Activated CD4-positive, CD25-positive, alpha-beta regulatory T cell treated with anti-CD3 and anti-CD28 coated beads, Interleukin-2, amount 50 U/mL, for 24 hours (primary cell): ENCODE measurements at places on chromosomes 1 and 21.

GRCh38 chr1:38783640-38784229 lies 75.8 kb downstream of the RRAGC start:
- ATAC-seq: no peak

GRCh38 chr1:179883040-179883744 lies 1.1 kb downstream of the TOR1AIP1 start:
- no peak for ATAC-seq

DNA sequence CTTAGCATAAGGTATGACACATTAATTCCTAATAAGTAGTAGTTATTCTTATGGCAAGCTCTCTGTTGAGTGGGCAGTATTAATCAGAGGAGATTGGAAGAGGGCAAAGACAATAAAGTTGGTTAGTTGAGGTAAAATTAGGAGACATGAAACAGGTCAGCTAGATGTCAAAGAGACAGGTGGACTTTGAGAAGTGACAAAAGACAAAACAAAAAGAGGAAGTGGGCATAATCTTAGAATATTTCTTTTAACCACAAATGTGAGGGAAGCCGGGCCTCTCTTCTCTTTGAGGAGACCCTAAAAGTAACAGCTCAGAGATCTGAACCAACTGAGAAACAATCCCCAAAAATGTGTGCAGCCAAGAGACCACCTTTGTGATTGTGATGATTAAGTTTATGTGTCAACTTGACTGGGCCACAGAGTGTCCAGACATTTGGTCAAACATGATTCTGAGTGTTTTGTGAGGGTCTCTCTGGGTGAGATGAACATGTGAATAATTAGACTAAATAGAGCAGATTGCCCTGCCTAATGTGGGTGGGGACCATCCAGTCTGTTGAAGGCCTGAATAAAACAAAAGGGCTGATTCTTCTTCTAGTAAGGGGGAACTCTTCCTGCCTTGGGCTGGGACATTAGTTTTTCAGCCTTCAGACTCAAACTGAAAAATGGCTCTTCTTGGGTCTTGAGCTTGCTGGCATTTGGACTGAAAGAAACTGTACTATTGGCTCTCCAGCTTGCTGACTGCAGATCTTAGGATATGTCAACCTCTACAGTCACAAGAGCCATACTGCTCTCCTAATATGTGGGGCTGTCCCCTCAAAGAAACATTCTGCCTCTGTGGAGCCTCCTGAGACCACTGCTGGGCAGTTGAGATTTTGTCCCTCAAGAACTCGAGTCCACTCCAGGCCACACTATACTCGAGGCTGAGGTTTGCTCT lies 40.0 kb downstream of the FCRL5 start:
- peak; percentile 39 for ATAC-seq

- no peak for ATAC-seq
Measured at GRCh38 chr1:89213347-89213746, 14.6 kb upstream of the GBP4 start.

- ATAC-seq: no peak
Measured at GRCh38 chr1:190373705-190374336, 103.8 kb downstream of the BRINP3 start.

DNA sequence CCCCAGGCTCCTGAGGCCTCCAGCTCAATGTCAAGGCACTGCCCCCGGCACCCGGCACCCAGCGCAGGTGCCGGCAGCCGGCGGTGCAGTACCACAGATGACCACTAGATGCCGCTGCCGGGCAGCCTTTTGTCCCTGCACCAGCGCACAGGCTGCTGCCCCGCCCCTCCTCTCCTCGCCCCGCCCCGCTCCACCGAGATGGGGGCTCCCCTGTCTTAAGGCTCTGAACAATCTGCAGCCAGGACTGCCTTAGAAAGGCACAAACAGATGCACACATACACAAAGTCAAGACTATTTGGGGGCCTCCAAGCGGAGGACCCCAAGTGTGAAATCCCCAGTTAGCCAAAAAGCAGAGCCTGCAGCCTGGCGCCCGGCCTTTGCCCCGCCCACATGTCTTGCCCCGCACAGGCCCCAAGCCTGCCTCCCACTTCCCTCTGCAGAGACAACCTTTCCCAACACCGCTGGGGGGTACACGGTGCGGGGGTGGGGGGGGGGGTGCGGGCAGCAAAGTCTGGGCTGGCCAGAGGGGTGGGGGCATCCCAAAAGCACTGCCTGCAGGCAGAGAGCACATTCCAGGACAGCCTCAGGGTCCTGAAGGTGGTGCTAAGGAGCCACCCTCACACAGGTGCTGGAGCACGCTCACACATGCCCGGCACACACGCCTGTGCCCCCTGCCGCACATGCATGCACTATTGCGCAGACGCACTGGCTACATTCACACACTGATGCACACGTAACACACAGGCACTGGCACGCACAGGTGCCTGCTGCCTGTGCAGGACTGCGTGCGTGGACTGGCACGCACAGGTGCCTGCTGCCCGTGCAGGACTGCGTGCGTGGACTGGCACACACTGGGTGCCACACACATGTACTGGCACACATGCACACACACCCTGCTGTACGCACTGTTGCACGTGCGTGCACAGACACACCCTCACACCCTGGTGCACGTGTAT lies 37.1 kb downstream of the ARHGEF16 start:
- ATAC-seq: peak; percentile 85

DNA sequence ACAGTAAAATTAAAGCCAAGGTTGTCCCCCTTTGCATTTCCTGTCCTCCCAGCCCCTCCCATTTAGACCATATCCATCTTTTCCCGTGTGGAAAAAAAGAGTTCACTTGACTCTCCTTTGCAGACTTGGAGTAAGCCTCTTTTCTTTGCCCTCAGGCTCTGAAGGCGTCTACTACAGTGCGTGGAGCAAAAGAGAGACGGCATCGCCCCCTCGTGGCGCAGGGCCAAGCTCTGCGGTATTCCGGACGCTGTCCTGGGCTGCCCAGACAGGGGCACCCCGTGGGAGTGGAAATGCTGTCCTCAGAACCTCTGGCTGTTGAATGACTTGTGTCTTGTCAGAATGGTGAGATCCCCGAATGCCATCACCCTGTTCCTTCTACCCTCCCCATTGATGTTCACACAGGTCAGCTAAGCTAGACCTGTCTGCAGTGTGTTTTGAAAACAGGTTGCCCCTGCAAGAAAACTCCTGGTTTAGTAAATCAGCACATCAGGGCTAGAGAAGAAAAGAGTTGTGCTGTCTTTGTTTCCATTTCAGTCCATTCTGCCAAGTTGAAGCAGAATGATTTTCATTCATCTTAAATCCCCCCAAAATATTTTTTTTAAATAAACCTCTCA lies 12.3 kb upstream of the GJA8 start:
- peak; percentile 46 for ATAC-seq

GRCh38 chr1:94646786-94647555 lies 105.4 kb upstream of the F3 start:
- ATAC-seq: no peak

DNA sequence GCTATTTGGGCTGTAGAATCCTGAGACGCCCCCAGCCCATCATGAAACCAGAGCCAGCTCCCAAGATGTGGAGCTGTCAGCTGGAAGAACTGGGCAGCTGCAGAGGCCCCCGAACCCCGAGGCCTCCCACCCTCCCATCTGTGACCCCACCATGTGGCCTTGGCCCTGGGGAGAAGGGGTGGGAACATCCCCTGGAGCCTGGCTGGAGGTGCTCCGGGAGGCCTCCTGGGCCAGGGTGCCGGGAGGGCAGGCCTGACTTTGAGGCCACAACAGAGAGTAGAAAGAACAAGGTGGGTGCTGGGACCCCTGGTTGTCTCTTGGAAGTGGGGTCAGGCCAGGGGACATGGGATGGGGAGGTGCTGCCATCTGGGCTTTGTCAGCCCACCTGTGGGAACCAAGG lies 6.0 kb upstream of the SMYD3 start:
- ATAC-seq: no peak

DNA sequence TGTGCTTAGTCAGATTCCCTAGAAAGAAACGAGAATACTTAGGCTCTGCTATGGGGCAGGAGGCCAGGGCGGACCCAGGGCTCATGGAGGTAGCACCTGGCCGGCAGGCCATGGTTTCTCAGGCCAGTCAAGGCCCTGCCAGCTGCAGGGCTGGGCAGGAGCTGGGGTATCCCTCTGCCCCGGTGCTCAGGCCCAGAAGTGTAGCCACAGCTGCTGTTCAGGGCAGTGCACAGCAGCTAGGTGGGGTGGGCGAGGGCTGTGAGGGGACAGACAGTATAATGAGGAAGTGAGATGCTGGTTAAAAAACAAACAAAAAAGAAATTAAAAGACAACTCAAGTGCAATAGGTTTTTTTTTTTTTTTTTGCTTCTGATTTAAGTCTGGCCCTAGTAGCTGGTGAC lies 34.0 kb upstream of the EDN2 start:
- ATAC-seq: no peak

GRCh38 chr1:42576935-42577334 lies 81.3 kb upstream of the PPIH start:
- ATAC-seq: no peak

DNA sequence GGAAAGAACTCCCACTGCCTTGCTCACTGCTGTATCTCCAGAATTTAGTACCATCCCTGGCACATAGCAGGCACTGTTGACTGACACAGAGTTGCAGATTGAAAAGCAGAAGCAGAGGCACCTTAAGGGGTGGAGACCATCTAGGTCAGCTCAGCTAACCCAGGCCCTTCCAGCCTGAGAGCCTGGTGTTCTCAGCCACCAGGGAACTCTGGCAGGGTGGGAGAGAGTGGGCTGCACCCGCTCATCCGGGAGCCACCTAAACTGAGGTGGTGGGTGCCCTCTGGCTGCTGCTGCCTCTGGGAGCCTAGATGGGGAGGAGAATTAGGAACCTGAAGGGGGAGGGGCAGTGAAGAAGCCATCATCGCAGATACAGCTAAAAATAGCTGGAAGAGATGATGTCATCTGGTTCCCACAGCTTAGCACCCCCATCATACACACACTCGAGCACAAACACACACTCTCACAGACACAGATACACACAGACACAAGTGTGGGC lies 1.5 kb upstream of the TSPAN1 start:
- ATAC-seq: no peak

DNA sequence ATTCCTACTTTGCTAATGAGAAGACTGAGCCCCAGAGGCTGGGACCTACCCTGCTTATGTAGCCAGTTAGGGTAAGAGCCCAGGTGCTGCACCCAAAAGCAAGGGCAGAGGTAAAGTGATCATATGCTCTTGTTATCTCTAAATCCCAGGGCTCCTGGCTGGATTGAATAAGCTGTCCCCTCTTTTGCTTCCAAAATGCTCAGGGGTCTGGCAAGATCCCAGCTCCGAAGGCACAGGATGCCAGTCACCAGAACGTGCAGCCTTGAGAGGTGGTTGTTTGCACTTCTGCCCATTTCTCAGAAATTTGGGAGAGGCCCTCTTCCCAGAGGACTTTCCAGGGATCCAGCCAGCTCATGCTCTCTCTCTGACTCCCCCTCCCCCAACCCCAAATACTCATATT lies 142.4 kb upstream of the TMEM51 start:
- no peak for ATAC-seq

DNA sequence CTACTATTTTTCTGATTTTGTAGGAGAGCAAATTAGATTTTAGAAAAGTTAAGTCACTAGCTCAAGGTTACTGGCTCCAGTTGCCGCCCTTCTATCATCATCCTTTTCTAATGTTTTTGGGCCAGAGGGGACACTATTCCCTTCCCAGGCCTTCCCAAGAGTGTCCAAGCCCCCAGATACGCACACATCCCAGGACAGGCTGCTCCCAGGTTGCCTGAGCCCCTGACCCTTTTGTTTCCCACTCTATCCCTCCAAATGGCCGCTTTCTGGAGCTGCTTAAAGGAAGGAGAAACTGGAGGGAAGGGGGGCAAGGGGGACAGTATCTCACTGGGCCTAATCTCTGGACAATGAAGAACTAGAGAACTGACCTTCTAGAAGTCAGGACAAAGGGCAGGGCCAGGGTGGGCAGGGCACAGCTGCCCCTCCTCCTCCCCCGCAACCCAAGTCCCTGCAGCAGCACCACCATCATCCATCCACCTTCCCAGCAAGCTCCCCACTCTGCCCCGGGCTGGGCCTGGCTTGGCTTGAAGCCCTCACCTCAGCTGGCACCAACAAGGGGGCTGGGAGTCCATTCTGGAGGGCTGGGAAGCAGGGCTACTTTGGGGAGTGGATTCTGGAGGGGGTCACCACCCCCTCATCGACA lies 1.1 kb upstream of the MAP7D1 start:
- ATAC-seq: no peak

DNA sequence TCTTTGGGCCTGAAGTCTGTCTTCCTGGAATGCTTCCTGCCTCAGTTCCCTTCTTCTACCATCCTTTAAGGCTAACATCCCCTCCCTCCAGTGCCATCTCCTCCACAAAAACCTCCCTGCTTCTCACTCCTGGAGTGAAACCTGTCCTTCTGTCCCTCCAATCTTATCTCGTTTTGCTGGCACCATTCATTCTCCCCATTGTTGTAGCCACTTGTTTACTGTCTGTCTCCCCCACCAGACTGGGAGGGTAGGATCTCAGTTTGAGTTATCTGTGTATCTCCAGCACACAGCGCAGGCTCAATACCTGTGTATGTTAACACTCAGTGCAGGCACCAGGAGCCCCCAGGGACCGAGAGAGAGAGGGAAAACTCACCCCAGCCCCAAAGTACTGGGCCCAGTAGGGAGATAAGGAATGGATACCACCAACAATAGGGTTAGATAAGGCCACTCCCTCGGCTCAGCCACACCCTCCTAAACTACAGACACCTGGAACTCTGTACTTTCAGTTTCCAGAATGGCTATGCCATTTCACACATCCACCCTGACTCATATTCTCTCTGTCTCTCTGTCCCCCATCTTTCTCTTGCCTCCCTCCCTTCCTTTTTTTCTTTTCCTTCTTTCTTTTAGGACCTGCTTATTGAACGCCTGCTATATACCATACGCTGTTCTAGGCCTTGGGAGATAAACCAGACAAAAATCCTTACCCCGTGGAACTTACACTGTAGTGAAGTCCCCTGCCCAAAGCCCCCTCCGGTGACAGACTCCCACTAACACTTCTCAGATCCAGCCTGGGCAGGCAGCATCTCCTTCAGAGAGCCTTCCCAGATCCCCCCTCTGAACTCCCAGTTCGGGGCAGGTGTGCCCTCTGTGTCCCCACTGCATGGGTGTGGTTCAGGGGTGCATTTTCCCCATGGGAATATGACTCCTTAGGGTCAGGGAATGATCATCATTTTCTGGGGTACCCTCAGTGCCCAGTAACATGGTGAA lies 3.3 kb upstream of the SSBP3 start:
- ATAC-seq: peak; percentile 39

GRCh38 chr1:153485863-153486262 lies 25.4 kb upstream of the S100A7 start:
- no peak for ATAC-seq

- no peak for ATAC-seq
Measured at GRCh38 chr1:107228704-107229371, 88.0 kb downstream of the NTNG1 start.

DNA sequence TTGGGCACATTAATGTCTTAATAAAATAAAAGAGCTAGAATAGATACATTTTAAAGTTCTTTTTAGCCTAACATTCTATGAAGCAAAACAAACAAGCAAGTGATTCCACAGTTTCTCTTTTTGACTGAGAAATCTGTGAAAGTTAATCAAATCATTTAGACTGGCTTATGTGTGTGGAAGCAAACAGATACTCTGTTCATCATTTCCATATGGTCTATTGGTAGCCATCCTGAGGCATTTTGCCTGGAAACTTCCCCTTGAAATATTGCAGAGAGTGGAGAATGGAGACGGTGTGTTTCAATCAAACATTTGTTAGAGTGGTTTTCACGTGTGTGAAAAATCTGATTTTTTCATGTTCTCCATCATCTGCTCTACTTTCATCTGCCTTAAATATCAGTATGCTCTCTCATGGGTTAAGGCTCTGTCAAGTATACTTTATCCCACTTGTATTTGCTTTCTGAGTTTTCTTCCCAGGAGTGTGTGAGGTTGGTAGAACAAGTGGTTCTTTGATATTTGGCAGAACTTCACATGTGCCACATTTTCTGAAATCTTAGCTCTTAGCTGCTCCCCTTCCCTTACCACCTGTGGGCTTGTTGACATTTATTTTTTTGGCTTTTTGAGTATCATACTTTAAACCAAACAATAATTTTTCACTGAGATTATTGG lies 139.1 kb upstream of the PTGFR start:
- no peak for ATAC-seq
